ENCODE measurements at places on chromosomes 13 and 19.
A peak's percentile ranks its signal among the peaks of the same experiment; 100 is the strongest.

DNA sequence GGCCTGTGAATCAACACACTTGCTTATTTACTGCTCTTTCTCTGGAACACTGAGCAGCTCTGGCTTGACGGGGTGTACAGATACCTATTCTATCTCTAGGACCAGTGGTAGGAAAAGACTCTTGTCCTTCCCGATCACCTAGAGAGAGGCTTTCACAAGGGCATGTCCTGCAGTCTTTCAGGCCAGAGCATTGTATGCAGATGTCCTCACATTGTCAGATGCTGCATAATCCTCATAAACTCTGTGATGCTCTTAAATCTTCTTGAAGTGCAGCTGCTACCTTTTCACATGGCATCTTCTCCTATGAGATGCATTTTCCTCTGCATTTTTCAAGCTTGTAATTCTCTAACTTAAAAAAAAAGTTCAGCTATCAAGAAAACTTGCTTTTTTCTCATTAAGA lies 369.4 kb downstream of the OLFM4 start:
- DNase-seq = no peak

GRCh38 chr13:27358420-27358819 lies 66.0 kb upstream of the GTF3A start:
- DNase-seq = no peak

DNA sequence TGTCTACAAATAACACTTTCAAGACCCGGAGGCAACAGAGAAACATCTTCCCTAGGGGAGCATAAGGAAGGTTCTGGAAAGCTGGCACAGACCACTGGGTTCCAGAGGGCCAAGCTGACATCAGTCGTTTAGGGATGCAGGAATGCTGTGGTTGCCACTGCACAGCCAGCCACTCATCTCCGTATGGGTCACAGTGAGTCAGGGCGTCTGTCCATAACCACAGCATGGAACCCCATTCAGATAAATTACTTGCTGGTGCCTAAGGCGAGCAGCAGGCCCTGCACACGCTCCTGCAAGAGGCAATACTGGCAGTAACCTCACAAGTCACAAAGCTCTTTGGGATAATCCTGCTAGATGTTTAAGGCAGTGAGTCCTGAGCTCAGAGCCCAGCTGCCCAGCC lies 140.9 kb upstream of the UBL3 start:
- no peak for DNase-seq

DNA sequence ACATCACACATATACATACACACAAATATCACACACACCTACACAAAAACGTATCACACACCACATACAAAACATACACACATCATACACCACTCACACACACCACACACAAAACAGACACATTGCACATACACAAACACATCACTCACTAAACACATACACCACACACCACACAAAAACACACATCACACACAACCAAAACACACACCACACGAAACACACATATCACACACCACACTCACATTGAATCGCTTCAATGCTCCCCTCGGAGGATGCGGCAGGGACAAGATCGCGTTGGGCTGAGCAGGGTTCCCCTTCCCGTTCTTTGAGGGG lies 131.5 kb downstream of the CRYL1 start:
- no peak for DNase-seq

- DNase-seq = no peak
Measured at GRCh38 chr13:73722120-73722519, 412.1 kb downstream of the KLF12 start.

- DNase-seq = peak; percentile 72
Measured at GRCh38 chr13:38872693-38873092, 117.9 kb downstream of the STOML3 start.

- DNase-seq = peak; percentile 41
Measured at GRCh38 chr13:111789011-111789410, 277.9 kb upstream of the SOX1 start.

DNA sequence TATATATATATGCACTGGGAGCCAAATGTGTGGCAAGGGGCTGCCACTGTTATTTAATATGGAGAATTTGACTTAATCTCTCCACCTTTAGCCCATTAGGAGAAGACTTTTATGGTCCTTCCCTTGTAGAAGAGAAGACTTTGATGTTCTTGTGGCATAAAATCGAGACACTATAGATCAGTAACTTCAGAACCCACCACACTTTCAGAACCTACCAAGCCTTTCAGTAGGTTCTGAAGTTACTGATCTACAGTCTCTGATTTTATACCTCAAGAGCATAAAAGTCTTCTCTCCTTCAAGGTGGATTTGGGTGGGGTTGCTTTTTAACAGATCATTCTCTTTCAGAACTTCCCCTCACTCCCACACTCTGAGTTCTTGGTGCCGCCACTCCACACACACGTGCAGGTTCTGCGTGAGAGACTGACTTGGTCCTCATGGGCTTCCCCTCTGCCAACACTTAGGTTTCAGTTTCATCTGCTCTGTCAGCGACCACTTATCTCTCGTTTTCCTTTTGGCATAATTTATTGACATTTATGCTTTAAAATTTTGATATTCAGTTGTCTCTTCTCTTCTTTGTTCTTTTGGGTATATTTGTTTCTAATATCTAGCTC lies 213.4 kb upstream of the PCDH17 start:
- DNase-seq = no peak

DNA sequence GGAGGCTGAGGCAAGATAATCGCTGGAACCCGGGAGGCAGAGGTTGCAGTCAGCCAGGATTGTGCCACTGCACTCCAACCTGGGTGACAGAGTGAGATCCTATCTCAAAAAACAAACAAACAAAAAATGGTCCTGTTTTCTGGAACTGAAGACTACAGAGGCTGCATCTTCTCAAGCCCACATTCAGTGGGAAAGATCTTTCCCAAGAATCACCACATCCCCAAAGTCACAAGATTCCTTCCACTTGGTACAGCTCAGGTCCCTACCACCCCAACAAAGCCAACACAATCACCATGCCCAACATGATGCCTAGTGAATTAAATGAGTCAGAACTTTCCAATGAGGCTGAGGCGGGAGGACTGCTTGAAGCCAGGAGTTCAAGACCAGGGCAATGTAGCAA lies 15.3 kb downstream of the CATSPERG start:
- DNase-seq = no peak

- no peak for DNase-seq
Measured at GRCh38 chr13:44260336-44260735, 113.3 kb upstream of the SERP2 start.

- no peak for DNase-seq
Measured at GRCh38 chr19:48852292-48852691, 16.0 kb upstream of the HSD17B14 start.

GRCh38 chr13:76267216-76267615 lies 619.0 kb downstream of the KCTD12 start:
- no peak for DNase-seq

GRCh38 chr19:6730153-6730804 lies 7.1 kb downstream of the GPR108 start:
- DNase-seq = peak; percentile 80

DNA sequence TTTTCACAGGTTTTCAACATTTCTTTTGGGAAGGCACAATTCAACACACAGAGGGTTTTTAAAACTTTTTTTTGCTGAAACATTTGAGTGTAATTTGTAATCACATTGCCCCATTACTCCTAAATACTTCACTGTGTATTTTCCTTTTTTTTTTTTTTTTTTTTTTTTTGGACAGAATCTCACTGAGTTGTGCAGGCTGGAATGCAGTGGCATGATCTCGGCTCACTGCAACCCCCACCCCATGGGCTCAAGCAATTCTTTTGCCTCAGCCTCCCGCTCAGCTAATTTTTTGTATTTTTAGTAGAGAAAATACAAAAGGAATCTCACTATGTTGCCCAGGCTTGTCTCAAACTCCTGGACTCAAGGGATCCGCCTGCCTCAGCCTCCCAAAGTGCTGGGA lies 14.8 kb upstream of the DNAJC15 start:
- DNase-seq = no peak

GRCh38 chr13:112688560-112689302 lies 1.1 kb upstream of the ATP11A start:
- no peak for DNase-seq

DNA sequence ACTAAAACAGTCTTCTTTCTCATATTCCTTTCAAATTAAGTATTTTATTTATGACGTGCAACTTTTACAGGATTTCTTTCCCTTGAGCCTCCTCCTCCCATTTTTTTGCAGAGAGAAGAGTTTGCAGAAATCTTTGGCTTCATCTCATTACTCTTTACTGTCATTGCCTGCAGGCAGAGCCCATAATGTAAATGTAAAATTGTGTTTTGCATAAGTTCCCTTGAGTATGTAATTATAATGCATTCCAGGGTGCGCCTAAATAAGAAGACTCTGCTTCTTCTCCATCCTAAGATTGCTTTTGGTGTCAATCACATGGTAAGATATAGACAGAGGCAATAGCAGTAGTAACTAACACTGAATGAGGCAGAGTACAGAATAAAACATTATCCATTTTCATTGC lies 23.0 kb downstream of the MIR17HG start:
- DNase-seq = no peak

DNA sequence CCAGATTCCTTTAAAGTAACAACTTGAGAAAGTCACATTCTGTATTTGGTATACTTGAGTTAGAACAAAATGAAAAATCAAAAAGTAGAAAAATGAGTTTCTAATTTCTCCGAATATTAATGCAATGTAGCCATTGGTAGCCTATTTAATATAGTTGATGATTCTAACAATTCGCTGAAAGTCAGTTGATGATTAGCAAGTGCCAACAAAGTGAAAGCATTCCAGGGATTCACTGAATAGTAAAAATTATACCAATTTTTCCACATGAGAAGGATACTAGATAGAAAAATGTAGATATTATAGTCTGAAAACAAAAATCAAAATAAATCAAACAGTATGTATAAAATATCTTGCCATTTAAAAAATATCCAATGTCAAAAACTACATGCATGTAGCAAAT lies 117.2 kb downstream of the FREM2 start:
- no peak for DNase-seq

DNA sequence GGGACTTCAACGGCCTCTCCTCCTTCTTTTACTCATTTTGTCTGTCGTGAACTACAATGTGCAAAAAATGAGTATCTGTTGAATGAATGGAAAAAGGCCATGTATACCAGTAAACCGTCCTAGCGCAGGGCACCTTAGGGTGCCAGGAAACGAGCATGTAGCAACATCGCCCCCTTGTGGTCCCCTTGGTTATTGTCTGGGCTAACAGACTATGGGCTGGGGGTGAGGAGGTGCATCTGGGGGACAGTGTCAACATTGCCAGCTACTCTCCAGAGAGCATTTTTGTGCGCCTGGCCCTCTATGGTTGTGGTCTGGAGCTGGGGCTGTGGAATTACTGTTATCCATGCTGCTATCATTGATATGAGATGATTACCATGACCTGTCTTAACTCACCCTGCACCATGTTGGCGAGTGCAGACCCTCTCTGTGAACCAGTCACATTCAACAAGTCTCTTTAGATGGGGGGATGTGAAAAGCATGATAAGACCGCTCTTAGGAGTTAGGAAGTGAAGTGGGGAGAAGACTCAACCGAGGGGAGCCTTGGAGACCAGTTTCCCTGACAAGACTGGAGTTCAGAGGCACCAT lies 22.8 kb upstream of the SIGLEC11 start:
- peak; percentile 77 for DNase-seq

DNA sequence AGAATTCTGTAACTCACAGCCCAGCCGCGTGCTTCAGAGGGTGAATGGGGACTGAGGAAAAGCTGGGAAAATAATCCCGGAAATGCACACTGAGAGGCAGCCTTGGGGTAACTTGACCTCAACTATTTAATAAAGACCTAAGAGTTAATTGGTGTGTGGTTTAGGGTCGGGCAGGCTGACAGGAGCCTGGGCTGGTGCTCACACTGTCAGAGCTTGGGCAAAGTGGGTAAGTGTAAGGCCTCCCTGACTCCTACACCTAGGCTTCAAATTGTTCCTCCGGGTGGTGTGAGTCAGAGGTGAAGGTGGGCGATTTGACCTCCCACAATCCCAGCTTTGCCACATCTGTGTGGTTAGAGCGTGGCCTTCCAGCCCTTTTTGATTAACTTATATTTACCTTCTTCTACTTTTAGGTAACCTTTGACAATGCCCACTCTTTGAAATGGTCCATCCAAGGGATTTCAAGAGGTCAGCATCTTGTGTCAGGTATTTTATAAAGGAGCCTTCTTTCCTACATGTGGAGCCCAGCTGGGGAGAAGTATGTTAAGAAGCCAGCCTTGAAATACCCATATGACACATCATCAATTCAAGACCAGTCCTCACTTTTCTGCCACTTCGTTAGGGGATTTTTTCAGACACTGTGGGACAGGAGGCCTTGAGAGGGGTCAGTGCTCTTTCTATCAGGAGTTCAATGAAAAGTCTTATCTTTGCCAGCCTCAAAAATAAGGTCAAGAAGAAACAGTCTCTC lies 114.2 kb downstream of the NUFIP1 start:
- no peak for DNase-seq

- DNase-seq = no peak
Measured at GRCh38 chr13:45133396-45134118, 13.2 kb downstream of the GTF2F2 start.

- no peak for DNase-seq
Measured at GRCh38 chr13:113091211-113091771, 14.3 kb upstream of the F7 start.

DNA sequence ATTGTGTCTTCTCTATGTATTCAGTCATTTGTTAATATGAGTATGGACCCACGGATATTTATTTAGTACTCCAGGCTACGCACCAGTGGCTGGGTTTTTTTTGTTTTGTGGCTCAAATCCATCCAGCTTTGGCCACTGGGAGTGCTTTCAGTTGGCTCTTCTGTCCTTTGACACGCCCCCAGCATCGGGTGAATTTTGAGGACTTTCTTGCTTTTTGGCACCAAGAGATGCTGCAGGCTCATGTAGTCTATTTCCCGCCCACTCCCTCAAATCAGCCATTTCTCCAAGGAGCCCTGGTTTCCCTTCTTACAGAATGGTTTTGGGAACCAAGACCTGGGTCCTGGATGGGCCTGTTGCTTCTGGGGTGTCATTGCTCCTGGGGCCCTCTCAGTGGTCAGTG lies 55.8 kb downstream of the SMARCA4 start:
- DNase-seq = no peak

- peak; percentile 88 for DNase-seq
Measured at GRCh38 chr19:1243768-1244692, 2.5 kb downstream of the ATP5F1D start.

DNA sequence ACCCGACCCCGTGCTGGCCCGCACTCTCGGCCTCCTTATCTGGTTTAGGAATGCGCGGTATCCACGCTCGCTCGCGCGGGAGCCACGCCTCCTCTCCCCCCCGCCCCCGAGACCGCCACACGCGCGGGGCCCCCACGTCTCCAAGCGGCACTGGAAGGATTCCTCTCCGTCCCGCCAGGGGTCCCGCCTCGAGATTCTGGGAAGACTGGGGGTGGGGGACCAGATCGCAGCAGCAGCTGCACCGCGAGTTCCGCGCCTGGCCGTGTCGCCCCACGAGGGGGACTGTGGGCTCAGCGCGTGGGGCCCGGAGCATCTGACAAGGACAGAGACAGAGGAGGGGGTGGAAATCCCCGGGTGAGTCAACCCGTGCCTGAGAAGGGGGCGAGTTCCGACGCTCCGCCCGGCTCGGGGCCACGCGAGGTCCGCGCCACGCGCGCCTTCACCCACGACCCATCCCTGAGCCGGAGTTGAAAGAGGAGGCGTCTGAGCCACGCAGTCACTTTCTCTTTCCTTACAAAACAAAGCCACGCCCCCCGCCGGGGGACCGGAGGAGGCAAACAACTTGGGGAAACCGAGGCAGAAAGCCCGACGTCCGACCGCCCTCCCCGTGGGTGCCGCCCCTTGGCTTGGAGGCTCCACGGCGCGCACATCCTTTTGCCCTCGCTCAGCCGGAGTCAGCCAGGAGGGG lies 814 bp downstream of the S1PR2 start:
- DNase-seq = peak; percentile 84

GRCh38 chr19:47272448-47273312 lies 2.0 kb upstream of the INAFM1 start:
- peak; percentile 62 for DNase-seq

- DNase-seq = no peak
Measured at GRCh38 chr19:51568456-51568855, 2.6 kb upstream of the ZNF175 start.
